Aorta (tissue), 5 donors: ENCODE measurements at places on chromosomes 3 and 15. TPM values are rescaled to one million over a fixed set of nuclear protein-coding genes. Genes with fewer than 3 reads are reported as not detected.

EFHB gene
- total RNA-seq, result 0.81 TPM

COL8A1 gene
- total RNA-seq, result 514 TPM

LMAN1L gene
- total RNA-seq, result not detected

CTDSPL gene
- total RNA-seq, result 48.0 TPM

GHSR gene
- not detected for total RNA-seq

IGSF11 gene
- 0.75 TPM for total RNA-seq

PPP1R14D gene
- total RNA-seq, result not detected

STRA6 gene
- 0.16 TPM for total RNA-seq

IGF1R gene
- total RNA-seq, result 88.8 TPM

- no peak for DNase-seq
- no peaks in the 10 kb centered on the region for H3K27me3 ChIP-seq
- no peak overlapping the region for H3K27ac ChIP-seq
- H3K4me3 ChIP-seq, result no peak overlapping the region
Measured at GRCh38 chr3:155457591-155457990, 164.1 kb upstream of the STRIT1 start.

GRCh38 chr3:58383904-58384303, 49.7 kb downstream of the PDHB start:
- no peaks in the 10 kb centered on the region for H3K27me3 ChIP-seq
- DNase-seq, result no peak
- H3K36me3 ChIP-seq, result no peaks in the 10 kb centered on the region
- H3K4me3 ChIP-seq, result no peak overlapping the region
- no peaks in the 10 kb centered on the region for H3K4me1 ChIP-seq
- no peak overlapping the region for H3K27ac ChIP-seq

DNA sequence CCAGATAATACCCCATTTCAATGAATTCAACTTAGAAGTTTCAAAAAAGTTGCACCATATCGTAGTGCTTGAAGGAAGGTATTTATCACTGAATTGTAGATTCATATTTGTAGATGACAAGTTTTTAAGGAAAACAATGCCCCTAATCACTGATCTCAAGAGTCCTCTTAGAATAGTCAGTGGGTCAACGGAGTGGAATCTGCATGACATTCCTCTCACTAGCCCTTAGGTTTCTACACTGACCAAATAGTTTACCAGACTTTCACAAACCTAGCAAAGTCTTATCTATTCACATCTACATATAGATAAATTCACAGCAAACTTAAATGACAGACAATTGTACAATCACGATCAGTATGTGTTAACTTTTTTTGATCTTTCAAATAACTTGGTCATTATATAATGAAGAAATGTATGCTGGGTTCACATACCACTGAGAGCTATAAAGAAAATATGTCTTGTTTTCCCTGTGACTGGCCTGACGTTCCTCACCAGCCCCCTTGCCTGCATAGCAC, 35.7 kb upstream of the PHLDB2 start:
- H3K4me1 ChIP-seq, result peaks cover 3% of the 10 kb centered on the region
- no peaks in the 10 kb centered on the region for H3K27me3 ChIP-seq
- no peak overlapping the region for H3K4me3 ChIP-seq
- no peak for DNase-seq
- no peaks in the 10 kb centered on the region for H3K36me3 ChIP-seq
- no peak overlapping the region for H3K27ac ChIP-seq

- no peaks in the 10 kb centered on the region for H3K27me3 ChIP-seq
- no peaks in the 10 kb centered on the region for H3K36me3 ChIP-seq
- no peaks in the 10 kb centered on the region for H3K4me1 ChIP-seq
- peak overlapping the region; percentile 80 for H3K4me3 ChIP-seq
Measured at GRCh38 chr15:88257311-88258092, 963 bp upstream of the NTRK3 start.

GRCh38 chr15:61459785-61460707, 230.9 kb upstream of the RORA start:
- no peaks in the 10 kb centered on the region for H3K27me3 ChIP-seq
- no peaks in the 10 kb centered on the region for H3K4me1 ChIP-seq
- no peak for DNase-seq
- H3K4me3 ChIP-seq, result no peak overlapping the region
- H3K36me3 ChIP-seq, result no peaks in the 10 kb centered on the region
- H3K27ac ChIP-seq, result no peak overlapping the region

DNA sequence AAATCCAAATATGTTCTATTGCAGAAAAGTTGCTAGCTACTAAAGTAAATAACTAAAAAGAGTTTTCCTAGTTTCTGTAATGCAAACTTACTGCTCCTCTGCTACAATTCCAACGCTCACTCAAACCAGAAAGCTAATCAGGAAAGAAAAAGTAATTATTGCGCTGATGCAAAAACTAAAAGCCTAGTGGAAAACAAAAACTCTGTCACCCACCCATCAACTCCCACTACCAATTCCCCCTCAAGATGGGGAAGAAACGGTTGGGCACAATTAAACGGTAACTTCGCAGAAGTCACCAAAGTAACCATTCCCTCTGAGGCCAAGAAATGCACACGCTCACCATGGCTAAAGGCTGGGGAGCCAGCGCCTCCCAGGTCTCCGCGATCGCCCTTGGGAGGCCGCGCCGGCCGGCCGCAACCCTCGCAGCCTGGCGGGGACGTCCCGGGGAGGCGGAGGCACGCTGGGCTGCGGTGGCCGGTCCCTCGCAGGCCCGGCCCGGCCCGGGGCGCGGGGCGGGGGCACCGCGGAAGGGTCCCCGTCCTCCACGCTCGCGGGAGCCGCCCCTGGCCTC, 684 bp downstream of the SLTM start:
- H3K27me3 ChIP-seq, result no peaks in the 10 kb centered on the region
- H3K4me1 ChIP-seq, result no peaks in the 10 kb centered on the region
- H3K36me3 ChIP-seq, result no peaks in the 10 kb centered on the region
- H3K4me3 ChIP-seq, result peak overlapping the region; percentile 98
- DNase-seq, result no peak

DNA sequence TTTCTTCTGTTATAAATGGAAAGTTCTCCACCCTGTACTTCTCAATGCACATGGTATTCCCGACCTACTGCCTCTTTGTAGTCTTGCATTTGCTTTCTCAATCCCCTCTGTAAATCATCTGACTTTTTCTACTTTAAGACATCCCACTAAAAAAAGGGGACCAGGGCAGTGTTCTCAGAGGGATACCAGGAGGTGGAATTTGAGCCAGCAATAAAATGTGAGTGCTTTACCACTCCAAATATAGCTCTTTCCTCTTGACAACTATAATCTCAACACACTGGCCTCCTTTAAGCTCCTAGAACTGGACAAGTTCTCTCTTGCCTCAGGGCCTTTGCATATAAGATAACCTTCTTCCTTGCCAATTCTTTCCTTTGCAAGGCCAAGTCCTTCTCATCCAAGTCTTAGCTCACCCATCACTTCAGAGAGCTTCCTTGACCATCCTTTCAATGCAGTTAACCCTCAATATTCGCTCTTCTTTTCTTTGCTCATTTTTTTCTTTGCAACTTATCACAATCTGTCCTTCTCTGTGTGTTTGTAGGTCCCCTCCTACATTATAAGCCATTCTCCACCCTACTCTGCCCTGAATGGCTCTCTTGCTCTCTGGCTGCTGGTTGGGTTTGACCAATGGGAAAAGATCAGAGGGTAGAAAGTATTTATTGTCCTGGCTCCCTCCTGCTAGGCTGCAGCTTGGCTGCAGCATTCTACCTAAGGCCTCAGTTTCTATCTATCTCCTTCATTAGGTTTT, 93.4 kb downstream of the PRICKLE2 start:
- H3K27ac ChIP-seq, result no peak overlapping the region
- H3K4me1 ChIP-seq, result peaks cover 1% of the 10 kb centered on the region
- no peaks in the 10 kb centered on the region for H3K36me3 ChIP-seq
- DNase-seq, result no peak
- H3K4me3 ChIP-seq, result no peak overlapping the region
- H3K27me3 ChIP-seq, result no peaks in the 10 kb centered on the region

GRCh38 chr15:56047354-56047753, 53.9 kb upstream of the NEDD4 start:
- H3K27me3 ChIP-seq, result no peaks in the 10 kb centered on the region
- DNase-seq, result no peak
- H3K36me3 ChIP-seq, result no peaks in the 10 kb centered on the region
- no peak overlapping the region for H3K4me3 ChIP-seq

- peaks cover 2% of the 10 kb centered on the region for H3K36me3 ChIP-seq
- H3K27me3 ChIP-seq, result no peaks in the 10 kb centered on the region
- H3K4me1 ChIP-seq, result no peaks in the 10 kb centered on the region
- no peak overlapping the region for H3K4me3 ChIP-seq
Measured at GRCh38 chr3:45693941-45694521, 4.8 kb downstream of the SACM1L start.

GRCh38 chr3:16060945-16061344, 113.5 kb upstream of the GALNT15 start:
- no peak overlapping the region for H3K4me3 ChIP-seq
- DNase-seq, result peak; percentile 72
- no peaks in the 10 kb centered on the region for H3K27me3 ChIP-seq
- no peaks in the 10 kb centered on the region for H3K36me3 ChIP-seq
- H3K4me1 ChIP-seq, result peaks cover 5% of the 10 kb centered on the region

DNA sequence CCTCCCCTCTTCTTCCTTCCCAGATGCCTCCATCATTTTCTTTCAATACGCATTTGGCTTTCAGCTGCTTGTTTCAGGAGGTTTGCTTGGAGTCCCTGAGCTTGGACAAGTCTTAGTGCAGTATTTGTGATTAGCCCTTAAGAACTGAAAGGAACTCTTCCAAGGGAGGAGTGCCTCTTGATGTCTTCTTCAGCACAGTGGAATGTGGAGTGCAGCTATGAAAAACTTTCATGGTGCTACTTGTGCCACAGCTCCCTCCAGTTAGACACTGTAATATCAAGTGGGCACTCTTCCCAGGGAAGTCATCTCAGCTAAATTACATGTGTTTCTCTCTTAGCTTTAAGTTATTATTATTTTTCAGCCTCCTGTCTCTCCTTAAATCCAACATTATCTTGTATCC, 173.1 kb downstream of the NECTIN3 start:
- no peaks in the 10 kb centered on the region for H3K4me1 ChIP-seq
- DNase-seq, result no peak
- no peaks in the 10 kb centered on the region for H3K36me3 ChIP-seq
- no peak overlapping the region for H3K4me3 ChIP-seq

GRCh38 chr3:115165266-115165665, 18.2 kb upstream of the ZBTB20 start:
- no peak overlapping the region for H3K4me3 ChIP-seq
- no peak for DNase-seq
- H3K27me3 ChIP-seq, result no peaks in the 10 kb centered on the region
- H3K36me3 ChIP-seq, result no peaks in the 10 kb centered on the region
- no peak overlapping the region for H3K27ac ChIP-seq

GRCh38 chr3:154195620-154196356, 74.6 kb downstream of the ARHGEF26 start:
- H3K27ac ChIP-seq, result no peak overlapping the region
- no peak overlapping the region for H3K4me3 ChIP-seq
- no peak for DNase-seq
- H3K27me3 ChIP-seq, result no peaks in the 10 kb centered on the region
- H3K4me1 ChIP-seq, result no peaks in the 10 kb centered on the region
- peaks cover 8% of the 10 kb centered on the region for H3K36me3 ChIP-seq

- H3K27ac ChIP-seq, result no peak overlapping the region
- no peaks in the 10 kb centered on the region for H3K36me3 ChIP-seq
- H3K4me1 ChIP-seq, result no peaks in the 10 kb centered on the region
- H3K27me3 ChIP-seq, result no peaks in the 10 kb centered on the region
- DNase-seq, result peak; percentile 73
Measured at GRCh38 chr3:115512565-115513415, 110.5 kb upstream of the GAP43 start.

- H3K4me1 ChIP-seq, result no peaks in the 10 kb centered on the region
- no peaks in the 10 kb centered on the region for H3K36me3 ChIP-seq
- no peaks in the 10 kb centered on the region for H3K27me3 ChIP-seq
Measured at GRCh38 chr3:159032311-159032710, 230.5 kb downstream of the MFSD1 start.

GRCh38 chr15:58142827-58143461, 4.8 kb downstream of the AQP9 start:
- H3K4me3 ChIP-seq, result no peak overlapping the region
- H3K4me1 ChIP-seq, result no peaks in the 10 kb centered on the region
- no peak for DNase-seq
- no peak overlapping the region for H3K27ac ChIP-seq

- DNase-seq, result no peak
- H3K27me3 ChIP-seq, result no peaks in the 10 kb centered on the region
- no peak overlapping the region for H3K4me3 ChIP-seq
- no peaks in the 10 kb centered on the region for H3K4me1 ChIP-seq
Measured at GRCh38 chr3:45739991-45740390, 50.8 kb downstream of the SACM1L start.

GRCh38 chr3:153978006-153978405, 143.2 kb upstream of the ARHGEF26 start:
- no peaks in the 10 kb centered on the region for H3K27me3 ChIP-seq
- no peak for DNase-seq
- no peak overlapping the region for H3K4me3 ChIP-seq
- H3K36me3 ChIP-seq, result no peaks in the 10 kb centered on the region
- H3K4me1 ChIP-seq, result peaks cover 2% of the 10 kb centered on the region

GRCh38 chr3:149448331-149448831, 26.1 kb upstream of the TM4SF4 start:
- no peaks in the 10 kb centered on the region for H3K36me3 ChIP-seq
- H3K27ac ChIP-seq, result no peak overlapping the region
- no peak for DNase-seq
- no peaks in the 10 kb centered on the region for H3K27me3 ChIP-seq
- no peak overlapping the region for H3K4me3 ChIP-seq

GRCh38 chr3:130997289-130997688, 29.3 kb downstream of the ASTE1 start:
- no peaks in the 10 kb centered on the region for H3K4me1 ChIP-seq
- H3K4me3 ChIP-seq, result no peak overlapping the region
- DNase-seq, result no peak
- H3K27ac ChIP-seq, result no peak overlapping the region
- H3K27me3 ChIP-seq, result no peaks in the 10 kb centered on the region
- H3K36me3 ChIP-seq, result peaks cover 2% of the 10 kb centered on the region

DNA sequence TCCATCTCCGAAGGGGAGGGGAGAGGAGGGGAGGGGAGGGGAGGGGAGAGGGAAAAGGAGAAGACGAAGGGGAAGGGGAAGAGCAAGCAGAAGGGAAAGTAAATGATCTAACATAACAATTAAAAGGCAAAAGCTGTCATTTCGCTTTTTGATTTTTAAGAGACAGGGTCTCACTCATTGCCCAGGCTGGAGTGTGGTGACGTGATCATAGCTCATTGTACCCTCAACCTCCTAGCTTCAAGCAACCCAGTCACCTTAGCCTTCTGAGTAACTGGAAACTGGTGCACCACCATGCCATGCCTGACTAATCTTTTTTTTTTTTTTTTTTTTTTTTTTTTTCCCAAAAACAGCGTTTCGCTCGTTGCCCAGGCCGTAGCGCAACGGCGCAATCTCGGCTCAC, 22.6 kb downstream of the ADAM10 start:
- H3K4me1 ChIP-seq, result no peaks in the 10 kb centered on the region
- H3K27ac ChIP-seq, result no peak overlapping the region
- no peaks in the 10 kb centered on the region for H3K36me3 ChIP-seq
- H3K4me3 ChIP-seq, result no peak overlapping the region
- no peaks in the 10 kb centered on the region for H3K27me3 ChIP-seq
- DNase-seq, result no peak
